ENCODE measurements at places on chromosomes 3 and 15. TPM values are rescaled to one million over a fixed set of nuclear protein-coding genes. Genes with fewer than 3 reads are reported as not detected.

The MITF gene
- total RNA-seq: 1.9 TPM

GRCh38 chr3:49161808-49162530 lies 4.2 kb downstream of the CCDC71 start:
- no peak for DNase-seq

The CHRM5 gene
- not detected for total RNA-seq

The ICE2 gene
- total RNA-seq: 29.1 TPM

The CASR gene
- total RNA-seq: 0.12 TPM
